ENCODE measurements at places on chromosomes 3 and 15.

DNA sequence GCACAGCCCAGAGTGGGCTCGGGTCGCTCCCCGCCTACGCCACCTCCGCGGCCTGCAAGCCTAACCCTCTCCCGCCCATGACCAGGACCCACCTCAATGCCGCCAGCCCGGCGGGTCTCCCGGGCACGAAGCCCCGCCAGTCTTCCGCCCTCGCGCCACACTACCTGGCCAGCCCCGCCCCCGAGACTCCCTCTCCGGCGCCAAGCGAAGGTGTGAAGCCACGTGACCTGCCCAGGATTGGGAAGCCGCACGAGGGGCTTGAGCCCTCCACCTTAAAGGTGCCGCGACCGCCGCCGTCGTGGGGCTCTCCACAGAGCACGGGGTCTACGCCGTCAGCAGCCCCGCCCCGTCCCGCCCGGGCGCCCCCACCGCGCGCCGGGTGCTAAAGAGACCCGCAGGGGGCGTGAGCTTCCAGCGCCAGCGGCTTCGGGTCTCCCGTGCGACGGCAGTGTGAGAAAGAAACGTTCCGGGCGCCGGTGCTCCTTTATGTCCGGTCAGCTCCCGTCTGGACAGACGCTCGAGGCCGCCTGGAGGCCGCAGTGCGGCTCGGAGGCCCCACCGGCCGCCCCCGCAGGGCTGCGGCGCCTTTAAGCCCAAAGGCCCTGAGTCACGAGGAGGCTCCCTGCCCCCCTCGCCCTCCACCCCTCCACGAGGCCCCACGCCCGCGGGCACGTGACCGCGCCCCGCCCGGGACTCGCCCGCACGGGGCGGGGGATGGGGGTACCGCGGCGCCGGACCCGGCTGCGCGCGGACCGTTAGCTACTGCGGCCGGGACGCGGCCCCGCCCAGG, at the start of gene CPEB1:
CPEB1 (minus strand) TSS at position 319 of the 790 bp plus-strand sequence. CDS start 18,904 bp downstream, outside the sequence.
- peak; percentile 87 for DNase-seq

GRCh38 chr3:97895216-97895615, 73.4 kb downstream of the CRYBG3 start:
- no peak for DNase-seq

GRCh38 chr15:88029696-88030095, 226.8 kb downstream of the NTRK3 start:
- no peak for DNase-seq

DNA sequence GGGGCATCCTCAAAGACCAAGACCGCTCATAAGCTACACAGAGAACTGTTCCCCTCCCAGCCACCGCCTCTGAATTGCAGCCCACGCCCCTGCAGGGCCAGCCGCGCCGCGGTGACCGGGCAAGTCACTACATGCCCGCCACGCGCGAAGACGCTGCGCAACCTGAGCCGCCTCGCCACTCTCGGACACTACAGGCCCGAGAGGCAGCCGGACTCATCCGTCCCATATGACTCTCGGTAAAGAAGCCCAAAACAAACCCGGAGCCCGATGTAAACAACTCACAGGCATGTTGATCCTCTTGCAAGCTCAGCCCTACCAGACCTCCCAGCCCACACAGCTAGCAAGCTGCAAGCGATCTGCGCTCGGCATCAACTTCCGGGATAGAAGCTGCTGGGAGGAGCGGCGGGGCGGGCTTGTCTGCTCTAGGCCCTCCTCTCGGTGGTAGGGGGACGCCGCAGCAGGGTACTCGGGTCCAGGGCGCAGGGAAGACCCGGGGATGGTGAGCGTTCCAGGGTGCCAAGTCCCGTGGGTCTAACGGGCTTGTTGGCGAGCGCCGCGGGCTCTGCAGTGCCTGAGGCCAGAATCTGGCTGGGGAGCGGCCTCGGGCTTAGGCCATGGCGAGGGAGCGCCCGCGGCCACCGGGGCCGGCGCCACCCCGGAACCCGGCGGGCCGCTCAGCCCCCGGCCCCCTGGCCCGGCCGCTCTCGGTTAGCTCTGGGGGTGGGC, at the start of gene RPS27L:
RPS27L (minus strand) TSS at position 360 of the 726 bp plus-strand sequence; CDS start at position 288, 72 bp downstream.
- DNase-seq, result peak; percentile 98

- DNase-seq, result no peak
Observed at GRCh38 chr3:5657106-5657505, 469.6 kb downstream of the EDEM1 start.

DNA sequence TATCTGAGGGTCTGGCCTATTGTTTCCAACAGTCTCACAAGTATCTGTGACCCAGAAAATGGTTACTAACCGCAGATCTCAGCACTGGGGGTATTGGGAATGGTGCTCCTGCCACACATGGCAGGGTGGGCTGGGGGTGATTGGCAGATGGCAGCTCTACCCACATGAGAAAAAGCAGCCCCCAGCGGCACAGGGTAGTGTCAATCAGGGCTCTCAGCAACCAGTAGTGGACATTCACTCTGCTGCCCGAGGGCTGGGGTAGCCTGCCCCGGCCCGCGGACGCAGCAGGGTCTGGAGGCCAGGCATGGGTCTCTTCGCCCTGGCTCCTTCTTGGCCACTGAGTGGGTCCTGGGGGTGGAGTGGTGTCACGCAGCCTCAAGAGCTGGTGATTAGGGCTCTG, 8.6 kb downstream of the DNAH1 start:
- peak; percentile 19 for DNase-seq

DNA sequence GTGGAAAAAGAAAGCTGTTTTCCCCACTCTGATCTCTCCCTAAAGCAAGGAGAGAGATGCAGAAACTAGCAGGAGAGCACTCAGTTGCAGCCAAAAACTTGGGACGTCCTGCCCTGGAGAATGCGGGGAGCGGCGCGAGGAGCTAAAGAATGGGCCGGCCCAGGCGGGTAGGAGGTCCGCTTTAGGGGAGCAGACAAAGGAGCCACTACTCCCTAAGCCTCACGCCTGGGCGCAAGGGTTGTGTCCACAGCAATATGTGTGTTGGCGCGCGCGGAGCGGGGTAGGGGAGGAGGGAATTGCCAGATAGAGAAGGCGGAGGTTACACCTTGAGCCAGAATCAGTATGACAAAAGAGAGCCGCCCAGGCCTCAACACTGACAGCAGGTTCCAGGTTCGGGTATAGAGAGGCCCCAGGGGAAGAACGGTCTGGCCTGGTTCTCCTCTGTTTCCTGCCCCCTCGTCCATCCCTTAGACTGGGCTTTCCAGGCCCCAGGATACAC, 2.9 kb downstream of the WNT5A start:
- DNase-seq, result no peak

GRCh38 chr3:37688756-37689155, 172.9 kb upstream of the CTDSPL start:
- DNase-seq, result no peak

GRCh38 chr3:171824116-171824515, 13.8 kb upstream of the PLD1 start:
- no peak for DNase-seq

DNA sequence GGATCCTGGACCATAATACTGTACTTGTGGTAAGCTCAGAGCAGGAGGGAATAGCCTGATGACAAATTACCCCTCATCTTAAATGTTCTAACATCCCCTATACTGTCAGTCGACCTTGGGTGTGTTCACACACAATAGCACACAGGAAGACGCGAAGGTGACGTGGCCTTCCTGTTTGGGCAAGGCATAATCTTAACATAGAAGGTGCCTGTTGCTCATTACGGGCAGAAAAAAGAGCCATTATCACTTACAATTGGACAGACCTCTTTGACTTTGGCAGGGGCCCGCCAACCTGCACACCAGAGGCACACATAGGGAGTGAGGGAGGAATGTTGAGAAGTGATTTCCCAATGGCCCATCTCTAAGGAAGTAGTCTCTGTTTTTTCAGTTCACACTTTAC, 144.2 kb downstream of the ANO10 start:
- no peak for DNase-seq

- no peak for DNase-seq
Observed at GRCh38 chr3:145869958-145870357, 291.0 kb downstream of the PLOD2 start.

- DNase-seq, result no peak
Observed at GRCh38 chr3:123633530-123633929, 48.7 kb upstream of the HACD2 start.

DNA sequence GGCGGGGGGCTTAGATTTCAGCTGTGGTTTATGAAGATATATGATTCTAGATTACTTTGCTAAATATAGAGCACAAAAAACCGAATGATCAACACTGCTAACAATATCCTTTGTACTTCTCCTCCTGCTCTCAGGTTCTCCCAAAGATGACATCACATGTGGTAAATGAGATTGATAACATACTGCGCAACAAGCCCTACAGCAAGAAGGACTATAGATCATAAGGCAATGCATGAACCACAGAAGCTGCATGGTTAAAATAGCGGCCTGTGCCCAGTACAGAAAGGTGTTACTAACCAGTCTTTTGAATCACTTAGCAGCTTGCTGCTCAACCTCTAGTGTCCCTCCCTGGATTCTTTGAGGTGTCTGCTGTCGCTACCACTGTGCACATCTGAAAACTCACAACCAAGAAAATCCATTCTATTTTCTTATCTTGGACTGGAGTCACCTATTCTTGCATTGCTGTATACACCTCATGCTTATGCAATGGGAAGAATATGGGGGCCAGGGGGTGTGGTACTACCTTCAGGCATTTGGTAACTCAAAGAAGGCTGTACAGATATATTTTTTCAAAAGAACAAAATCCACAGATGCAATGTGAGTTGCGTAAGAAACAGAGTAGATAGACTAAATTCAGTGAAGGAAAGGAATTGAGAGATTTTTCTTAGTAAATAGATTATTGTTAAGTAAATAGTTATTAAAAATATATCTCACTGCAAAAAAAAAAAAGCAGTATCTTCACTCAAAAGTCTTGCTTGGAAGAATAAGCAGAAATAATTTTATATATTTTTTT, 18.2 kb downstream of the SSR3 start:
- DNase-seq, result no peak

GRCh38 chr3:186571644-186572013, 1.1 kb downstream of the DNAJB11 start:
- no peak for DNase-seq
